ENCODE measurements at places on chromosomes 13 and 19.
A peak's percentile ranks its signal among the peaks of the same experiment; 100 is the strongest.

DNA sequence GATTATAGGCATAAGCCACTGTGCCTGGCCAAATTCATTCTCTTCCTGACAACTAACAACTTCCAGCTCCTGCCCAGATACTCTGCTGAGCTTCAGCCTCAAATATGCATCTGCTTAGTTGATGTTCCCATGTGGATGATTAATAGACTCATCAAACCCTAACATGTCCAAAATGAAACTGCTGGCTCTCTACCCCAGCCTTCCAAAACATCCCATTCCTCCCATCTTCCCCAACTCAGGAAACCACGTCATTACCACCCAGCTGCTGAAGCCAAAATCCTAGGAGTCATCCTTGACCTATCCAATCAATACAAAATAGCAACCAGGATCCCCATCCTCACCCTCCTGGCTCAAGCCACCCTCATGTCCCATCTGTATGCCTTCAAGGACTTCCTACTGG lies 20.9 kb downstream of the POU2F2 start:
- DNase-seq, result peak; percentile 72

DNA sequence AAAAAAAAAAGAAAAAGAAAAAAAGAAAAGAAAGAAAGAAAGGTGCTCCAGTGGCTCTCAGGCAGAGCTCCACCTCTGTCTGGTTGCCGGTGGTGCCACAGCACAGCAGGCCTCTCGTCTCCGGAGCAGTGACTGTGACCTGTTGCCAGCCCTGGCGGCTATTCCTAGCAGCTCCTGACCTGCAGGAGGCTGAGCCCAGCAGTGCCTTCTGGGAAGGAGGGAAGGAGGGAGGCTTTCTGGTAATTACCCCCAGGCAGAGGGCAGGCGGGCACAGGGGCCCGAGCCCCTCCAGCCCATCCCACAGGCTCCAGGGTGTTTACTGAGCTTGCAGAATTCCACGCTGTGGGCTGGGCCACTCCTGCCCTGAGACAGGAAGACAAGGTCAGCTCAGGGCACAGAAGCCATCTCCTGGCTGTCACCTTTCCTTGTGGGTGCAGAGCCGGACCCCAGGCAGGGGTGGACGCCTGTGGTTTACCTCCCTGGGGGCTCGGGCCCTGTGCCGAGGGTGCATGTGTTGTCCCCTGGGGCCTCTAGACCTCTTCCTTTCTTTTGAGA lies 77.9 kb downstream of the GNG7 start:
- DNase-seq, result peak; percentile 44

DNA sequence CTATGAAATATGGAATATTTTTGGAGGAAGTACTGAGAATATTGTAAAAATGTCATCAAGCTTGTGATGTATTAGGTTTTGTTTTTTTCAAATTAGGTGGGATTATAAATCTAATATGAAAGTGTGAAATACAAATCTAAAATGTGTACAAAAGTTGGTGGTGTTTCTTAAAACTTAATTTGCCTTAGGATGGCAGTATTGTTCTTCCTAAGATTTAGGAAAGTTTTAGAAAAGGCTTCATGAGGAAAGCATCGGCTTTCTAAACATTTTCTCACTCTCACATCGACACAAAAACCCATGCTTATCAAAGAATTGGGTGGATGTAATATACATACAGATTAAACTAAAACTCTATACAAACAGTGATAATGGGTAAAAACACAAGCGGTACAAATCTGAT lies 972.0 kb upstream of the PCDH20 start:
- no peak for DNase-seq

- DNase-seq, result no peak
Observed at GRCh38 chr13:73499695-73500094, 440.9 kb downstream of the KLF5 start.

GRCh38 chr19:4385291-4386040 lies 14.9 kb downstream of the SH3GL1 start:
- DNase-seq, result no peak

GRCh38 chr19:50967929-50968715 lies 1.3 kb downstream of the KLK6 start:
- DNase-seq, result no peak

DNA sequence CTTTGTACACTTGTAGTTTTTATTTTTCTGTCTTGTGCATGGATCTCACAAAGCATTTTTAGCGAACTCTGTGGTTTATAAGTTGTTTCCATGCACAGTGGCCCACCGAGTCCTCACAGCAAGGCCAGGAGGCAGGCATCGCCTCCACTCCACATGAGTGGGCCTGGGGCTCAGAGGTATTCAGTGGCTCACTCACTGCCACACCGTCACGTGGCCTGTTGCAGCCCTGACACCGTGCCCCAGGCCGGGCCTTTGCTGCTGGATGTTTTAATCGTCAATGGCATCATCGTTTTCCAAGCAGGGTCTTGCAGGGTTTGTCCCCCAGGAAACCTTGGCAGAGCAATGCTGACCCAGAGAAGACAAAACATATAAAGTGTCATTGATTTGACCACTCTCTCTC lies 59.8 kb downstream of the SPACA7 start:
- DNase-seq, result no peak

GRCh38 chr19:31432201-31432810 lies 83.1 kb upstream of the TSHZ3 start:
- no peak for DNase-seq

DNA sequence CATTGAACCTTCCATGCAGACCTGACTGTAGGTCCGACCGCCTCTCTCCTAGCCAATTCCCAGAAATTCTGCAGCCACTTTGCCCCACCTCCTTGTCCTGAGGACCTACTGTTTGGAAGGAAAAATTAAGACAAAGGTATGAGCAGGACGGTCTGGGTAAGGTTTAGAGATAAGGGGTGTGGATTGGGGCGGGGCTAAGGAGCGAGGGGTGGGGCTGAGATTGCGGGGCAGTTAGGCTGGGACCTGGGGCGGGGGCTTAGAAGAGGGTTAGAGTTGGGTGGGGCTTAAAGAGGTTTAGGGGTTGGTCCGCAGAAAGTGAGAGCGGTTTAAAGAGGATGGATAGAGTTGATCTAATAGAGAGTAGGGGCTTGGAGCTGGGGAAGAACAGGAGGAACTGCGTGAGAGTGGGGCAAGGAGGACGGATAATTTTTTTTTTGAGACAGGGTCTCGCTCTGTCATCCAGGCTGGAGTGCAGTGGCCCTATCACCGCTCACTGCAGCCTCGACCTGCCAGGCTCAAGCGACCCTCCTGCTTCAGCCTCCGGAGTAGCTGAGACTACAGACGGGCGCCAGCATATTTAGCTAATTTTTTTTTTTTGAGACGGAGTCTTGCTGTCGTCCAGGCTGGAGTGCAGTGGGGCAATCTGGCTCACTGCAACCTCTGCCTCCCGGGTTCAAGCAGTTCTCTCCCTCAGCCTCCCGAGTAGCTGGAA lies 1.7 kb upstream of the ZNF865 start:
- DNase-seq, result no peak

DNA sequence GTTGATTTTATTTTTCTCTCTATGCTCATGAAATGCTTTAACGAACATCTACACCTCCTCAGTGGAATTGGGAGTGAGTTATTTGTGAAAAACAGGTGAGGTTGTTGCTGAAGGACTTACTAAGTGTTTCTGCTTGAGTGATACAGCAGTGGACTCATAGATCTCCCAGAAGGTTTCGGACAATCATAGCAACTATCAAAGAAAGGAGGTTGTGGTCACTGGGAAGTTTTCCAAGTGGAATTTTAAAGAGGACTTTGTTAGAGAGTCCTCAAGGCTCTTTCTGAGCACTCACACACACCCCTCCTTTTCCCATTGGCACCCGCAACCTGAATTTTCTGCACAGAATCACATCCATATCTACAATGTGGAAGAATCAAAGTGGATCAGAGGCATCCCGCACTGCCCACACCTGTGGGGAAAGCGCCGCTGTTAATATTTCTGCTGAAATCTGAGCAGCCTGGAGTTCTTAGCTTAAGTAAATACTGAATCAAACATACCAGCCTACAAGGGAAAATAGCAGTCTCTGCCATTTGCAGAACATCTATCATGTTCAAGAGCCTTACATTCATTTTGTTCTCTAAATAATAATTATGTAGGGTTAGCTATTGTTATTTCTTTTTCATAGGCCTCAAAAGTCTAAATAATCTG lies 719.4 kb downstream of the DIAPH3 start:
- no peak for DNase-seq

DNA sequence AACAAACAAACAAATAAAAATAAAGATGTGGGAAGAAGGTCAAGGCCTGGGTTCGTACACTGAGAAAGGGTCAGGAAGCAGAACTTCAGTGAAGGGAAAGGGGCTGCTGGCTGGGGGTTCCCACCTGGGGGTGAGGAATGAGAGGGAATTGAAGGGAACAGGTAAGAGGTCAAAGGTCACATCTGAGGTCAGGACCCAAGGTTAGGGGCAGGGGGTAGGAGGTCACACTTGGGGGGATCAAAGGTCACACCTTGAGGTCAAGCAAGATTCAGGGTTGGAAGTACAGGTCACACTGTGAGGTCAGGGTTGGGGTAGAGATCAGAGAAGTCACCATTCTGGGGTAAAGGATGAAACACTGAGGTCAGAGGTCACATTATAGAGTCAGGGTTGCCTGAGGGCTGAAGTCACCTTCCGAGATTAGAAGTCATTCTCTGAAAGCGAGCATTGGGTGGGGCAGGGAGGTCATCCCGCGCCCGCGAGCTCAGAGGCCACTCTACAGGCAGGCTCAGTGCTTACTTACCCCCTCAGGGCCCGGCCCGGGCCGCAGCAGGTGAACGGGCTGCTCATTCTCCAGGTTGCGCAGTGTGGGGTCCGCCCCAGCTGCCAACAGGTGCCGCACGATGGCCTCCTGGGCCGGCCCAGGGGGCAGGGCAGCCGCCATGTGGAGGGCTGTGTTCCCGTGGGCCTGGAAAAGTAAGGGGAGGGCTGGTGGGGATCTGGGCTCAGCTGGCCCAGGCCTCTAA lies 10.8 kb downstream of the NFKBID start:
- DNase-seq, result no peak

DNA sequence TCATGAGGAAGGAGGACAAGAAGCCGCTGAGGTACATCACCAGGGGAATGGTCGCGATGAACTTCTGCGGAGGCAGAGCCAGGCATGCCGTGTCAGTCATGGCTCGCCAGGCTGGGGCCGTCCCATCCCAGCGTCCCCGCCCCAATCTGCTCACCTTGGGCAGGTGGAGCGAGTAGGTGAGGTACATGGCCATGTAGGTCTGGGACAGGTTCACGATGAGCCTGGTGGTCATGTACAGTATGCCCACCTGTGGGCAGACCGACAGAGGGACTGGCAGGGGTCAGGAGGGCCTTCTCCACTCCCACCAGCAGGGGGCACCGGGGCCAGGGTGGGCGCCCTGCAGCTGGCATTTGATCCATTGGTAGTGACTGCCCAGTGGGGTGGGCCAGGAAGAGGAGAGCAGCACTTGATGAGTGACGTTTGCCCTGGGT lies 8.3 kb downstream of the TEKTIP1 start:
- DNase-seq, result no peak

DNA sequence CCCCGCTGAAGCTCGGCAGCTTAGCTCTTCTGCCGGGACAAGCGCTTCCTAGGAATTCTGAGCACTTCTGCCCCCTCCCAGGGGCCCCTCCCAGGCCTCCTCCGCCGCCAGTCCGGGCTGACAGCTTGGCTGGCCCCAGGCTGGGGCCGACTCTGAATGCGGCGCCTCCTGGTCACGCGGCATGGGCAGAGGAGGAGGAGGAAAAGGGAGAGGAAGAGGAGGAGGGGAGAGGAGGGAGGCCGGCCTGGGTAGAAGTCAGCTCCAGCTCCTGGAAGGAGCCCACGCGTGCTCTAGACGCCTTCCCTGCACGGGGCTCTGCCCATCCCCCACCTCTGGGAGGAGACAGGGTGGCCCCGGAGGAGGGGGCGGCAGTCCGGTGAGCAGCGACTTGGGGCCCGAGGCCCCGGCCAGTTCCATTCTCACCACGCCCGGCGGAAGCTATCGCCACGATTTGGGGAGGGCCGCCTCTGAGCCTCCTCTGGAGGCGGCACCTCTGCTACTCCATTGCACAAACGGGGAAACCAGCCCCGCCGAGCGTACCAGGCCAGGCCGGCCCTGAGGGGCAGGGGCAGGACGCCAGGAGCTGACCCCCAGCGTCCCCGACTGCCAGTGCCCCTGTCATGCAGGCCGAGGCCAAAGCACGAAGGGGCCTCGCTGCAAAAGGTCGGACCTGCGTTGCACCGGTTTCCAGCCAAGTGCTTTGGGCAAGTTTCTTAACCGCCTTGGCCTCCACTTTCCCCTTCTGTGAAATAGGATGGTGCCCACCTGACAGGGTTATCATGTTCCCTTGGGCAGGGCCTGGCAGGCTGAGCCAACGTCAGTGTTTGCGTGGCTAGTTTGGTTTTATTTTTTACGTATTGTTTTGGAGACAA lies 31.6 kb downstream of the CCNE1 start:
- DNase-seq, result no peak

- DNase-seq, result no peak
Observed at GRCh38 chr13:65555962-65556361, 1674.2 kb downstream of the PCDH9 start.

- DNase-seq, result no peak
Observed at GRCh38 chr13:51370811-51371210, 31.3 kb downstream of the SERPINE3 start.

GRCh38 chr19:55256562-55257460 lies 2.0 kb downstream of the PPP6R1 start:
- DNase-seq, result no peak

DNA sequence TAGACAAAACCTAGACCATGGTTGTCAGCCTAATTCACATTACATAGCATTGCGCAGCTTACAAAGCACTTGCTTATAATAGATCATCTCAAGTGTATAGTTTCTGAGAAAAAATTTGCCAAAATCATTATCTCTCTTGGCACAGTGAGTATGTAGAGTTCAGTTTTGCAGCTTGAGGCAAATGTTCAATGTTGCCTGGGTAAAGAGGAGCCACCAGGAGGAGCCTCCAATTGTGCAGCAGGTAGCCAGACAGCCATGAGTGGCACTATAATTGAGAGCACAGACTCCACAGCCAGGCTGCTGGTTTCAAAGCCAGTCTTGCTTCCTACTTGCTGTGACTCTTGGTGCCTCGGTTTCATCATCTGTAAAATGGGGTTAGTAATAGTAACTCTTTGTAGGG lies 24.0 kb upstream of the OLFM4 start:
- DNase-seq, result no peak

DNA sequence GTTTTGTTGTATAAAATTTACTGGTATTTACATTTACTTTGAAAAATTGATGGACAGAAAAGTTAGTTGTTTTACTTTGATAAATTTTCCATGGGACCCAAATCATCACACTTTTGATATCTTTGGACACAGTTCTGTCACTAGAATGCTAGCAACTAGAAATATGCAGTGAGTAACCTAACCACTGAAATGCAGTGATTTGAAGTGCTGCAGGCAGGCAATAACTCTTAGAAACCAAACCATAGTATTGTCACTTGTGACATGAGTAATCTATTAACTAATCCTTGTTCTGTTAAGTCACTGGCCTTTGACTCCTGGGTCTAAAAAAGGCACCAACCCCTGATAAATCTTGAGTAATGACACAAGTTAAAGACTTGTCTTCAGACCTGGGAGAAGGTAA lies 620.0 kb upstream of the ATXN8OS start:
- no peak for DNase-seq

- no peak for DNase-seq
Observed at GRCh38 chr13:95239283-95239682, 62.0 kb downstream of the ABCC4 start.

DNA sequence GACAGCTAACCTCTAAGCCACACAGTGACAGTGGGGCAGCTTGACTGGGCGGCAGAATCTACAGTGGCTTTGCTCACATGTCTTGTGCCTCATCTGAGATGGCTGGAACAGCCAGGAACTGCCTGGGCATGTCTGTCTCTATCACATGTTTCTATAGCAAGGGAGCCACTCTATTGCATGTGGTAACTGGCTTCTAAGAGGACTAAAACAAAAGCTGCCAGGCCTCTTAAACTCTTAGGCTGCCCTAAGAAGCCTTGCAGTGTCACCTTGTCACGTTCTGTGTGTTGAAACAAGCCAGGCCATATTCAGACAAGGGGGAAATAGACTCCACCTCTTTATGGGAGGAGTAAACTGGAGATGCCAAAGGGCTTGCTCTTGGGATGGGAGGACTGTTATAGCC lies 122.9 kb upstream of the MAB21L1 start:
- DNase-seq, result no peak

Data from Daoy (cell line).